Epithelial cell of prostate (primary cell): ENCODE measurements at places on chromosomes 4 and X.

GRCh38 chrX:70998411-70999027 lies 67.6 kb upstream of the SLC7A3 start:
- peak; percentile 49 for DNase-seq

GRCh38 chrX:12896935-12897334 lies 9.5 kb upstream of the TLR8 start:
- DNase-seq: no peak

DNA sequence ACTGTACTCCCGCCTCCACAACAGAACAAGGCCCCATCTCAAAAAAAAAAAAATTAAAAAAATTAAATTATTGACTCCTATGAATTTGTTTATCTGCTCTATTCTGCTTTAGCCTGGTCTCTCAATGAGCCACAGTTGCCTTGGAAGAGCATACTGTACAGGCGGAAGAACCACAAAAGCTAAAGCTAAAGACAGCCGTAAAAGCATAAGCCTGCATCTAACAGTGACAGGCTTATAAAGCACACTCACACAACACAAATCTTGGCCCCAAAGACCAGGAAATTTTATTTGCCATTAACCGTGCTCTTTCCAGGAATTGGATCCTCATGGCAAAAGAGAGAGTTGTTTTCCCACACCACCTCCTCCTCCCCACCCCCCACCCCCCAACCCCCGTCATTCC lies 53.5 kb upstream of the KLF3 start:
- DNase-seq: no peak

DNA sequence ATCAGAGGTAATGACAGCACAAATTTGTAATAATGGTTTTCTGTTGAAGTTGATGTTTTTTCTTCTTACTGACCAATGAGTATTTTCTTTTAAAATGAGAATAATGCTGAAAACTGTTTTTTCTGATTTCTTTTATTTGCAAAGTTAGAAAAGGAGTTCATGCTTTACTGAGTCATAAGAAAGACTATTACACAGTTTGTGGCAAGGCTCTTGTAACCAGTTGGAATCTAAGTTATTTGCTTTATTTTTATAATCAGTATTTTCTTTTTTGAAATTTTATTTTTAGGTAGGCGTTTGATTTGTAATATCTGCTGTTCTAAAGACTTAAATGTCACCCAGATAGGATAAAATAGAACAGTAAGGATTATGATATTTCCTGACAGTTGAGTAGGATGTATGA lies 25.5 kb downstream of the ANAPC4 start:
- no peak for DNase-seq
